ENCODE measurements at places on chromosomes 13 and 19. TPM values are rescaled to one million over a fixed set of nuclear protein-coding genes. Genes with fewer than 3 reads are reported as not detected.

MKNK2 gene
- total RNA-seq, result 83.2 TPM

CYP4F22 gene
- not detected for total RNA-seq

IL17D gene
- 3.6 TPM for total RNA-seq

PCDH8 gene
- total RNA-seq, result not detected

ZNF583 gene
- total RNA-seq, result 5.7 TPM

PRPF31 gene
- 79.4 TPM for total RNA-seq

GJB2 gene
- total RNA-seq, result 0.29 TPM

SIGLEC12 gene
- not detected for total RNA-seq

NUCB1 gene
- total RNA-seq, result 330 TPM

Data from smooth muscle cell of trachea (primary cell).